ENCODE measurements at places on chromosomes 12 and 14.

DNA sequence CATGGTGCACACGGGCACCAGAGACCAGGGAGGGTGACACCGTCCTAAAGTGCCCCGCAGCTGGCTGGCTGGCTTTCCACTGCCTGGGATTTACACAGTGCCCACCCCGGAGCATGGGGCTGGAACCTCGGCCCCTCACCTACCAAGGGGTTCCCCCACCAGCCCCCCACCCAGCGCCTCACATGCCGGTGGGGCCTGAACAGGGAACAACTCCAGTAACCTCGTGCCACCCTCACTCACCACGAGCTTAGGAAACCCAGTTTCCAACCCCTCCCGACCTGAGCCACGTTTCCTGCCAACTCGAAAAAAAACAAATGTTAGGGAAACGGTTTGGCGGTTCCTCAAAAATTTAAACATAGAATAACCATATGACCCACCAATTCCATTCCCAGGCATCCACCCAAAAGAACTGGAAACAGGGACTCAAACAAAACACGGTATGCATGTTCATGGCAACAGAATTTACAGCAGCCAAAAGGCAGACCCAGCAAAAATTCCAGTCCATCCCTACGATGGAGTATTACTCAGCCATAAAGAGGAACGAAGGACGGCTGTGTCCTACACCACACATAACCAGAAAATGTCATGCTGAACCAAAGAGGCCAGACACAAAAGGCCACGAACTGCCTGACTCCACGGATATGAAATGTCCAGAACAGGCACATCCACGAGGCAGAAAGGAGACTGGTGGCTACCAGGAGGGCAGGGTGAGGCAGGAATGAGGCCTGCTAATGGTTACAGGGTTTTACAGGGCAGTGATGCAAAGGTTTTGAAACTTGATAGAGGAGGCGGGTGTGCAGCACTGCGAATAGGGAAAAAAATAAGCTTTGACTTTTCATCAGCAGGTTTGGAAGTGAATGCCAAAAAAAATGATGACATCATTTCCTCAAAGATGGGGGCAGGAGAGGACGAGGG is 68.9 kb downstream of the NCOR2 start:
- DNase-seq, result no peak

GRCh38 chr14:54662491-54663133 is 95.7 kb downstream of the SAMD4A start:
- DNase-seq, result no peak

DNA sequence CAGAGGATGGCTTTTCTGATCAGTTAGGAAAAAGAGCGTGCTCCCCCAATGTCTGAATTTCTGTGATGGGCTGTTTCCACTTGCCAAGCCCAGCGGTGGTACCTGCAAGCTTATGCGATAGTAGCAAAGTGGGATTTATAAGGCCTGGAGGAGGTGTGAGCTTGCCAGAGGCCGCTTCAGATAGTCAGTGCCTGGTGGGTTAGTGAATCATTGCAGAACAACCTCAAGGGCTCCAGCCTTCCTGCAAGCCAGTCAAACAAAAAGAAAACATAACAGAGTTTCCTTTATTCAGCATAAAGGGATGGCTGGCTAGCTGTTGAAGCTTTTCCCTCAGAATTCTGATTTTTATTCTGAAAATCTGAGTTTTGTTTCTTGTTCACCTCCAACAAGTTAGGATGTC is 7.6 kb upstream of the BMP4 start:
- no peak for DNase-seq

DNA sequence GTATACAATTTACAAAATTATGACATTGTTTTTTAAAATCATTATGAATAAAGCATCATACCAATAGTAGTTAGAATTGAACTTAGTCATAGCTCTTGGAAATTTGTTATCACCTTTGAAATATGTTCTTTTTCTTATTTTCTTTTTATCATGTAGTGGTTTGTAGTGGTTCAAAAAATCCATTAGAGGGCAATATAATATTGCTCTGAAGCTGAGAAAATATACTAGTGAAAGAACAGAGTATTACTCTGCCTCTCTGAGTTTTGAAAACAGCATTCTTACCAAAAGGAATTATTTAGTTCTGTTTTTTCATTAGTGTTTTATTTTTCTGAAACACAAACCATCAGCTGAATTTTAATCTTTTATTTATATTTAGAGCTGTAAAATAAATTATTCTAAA is 76.2 kb downstream of the PDZRN4 start:
- no peak for DNase-seq

GRCh38 chr12:459430-460258 is at the start of gene B4GALNT3:
Gene B4GALNT3 (plus strand): TSS chr12:459939. CDS start chr12:460377, 438 bp downstream.
- peak; percentile 35 for DNase-seq

GRCh38 chr14:37596790-37597472 is 1.5 kb downstream of the TTC6 start:
- no peak for DNase-seq

- no peak for DNase-seq
Measured at GRCh38 chr14:100215330-100215885, 23.5 kb upstream of the YY1 start.

DNA sequence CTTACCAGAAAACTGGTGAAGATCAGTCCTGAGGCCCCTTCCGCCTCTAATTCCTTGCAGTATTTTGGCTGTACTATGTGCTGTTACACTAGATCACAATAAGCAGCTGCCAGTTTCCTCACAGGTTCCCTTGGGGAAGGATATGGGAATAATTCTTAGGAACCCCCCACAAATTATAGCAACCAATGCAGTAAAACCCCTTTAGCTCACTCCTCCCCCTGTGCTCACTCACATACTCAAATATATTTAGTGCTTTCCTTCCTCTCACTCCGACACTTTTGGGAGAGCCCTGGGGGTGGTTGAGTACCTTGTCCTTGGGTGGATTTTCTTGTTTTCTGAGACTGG is 162.7 kb downstream of the ETV6 start:
- no peak for DNase-seq

DNA sequence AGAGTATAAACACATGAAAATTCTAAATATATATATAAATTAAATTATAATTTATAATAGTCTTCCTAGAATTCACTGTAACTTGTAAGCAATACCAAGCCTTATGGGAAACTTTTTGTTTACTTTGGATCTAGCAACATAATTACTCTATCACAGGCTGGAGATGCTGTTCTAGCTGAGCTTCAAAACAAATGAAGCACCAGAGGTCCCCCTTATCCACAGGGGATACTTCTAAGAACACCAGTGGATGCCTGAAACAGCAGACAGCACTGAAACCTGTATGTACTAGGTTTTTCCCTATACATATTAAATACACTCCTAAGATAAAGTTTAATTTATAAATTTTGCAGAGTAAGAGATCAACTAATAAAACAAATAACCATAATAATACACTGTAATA is 96.6 kb downstream of the CDK17 start:
- no peak for DNase-seq

DNA sequence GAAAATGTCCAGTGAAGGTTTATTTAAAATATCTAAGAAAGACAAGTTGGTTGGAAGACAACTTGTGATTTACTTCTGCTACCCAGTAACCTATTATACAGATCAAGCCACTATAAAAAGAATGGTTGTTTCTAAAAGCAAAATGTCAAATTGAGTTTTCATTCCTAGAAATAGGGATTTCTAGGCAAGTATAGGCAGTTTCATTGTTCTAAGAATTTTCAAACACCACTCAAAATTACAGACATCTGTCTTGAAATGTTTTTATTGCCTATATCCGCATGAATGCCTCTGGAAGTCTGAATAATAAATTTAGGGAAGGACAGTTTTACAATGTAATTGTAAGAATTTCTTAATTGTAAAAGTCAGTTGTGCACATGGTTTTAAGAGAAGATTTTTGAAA is 8.6 kb downstream of the YEATS4 start:
- no peak for DNase-seq

DNA sequence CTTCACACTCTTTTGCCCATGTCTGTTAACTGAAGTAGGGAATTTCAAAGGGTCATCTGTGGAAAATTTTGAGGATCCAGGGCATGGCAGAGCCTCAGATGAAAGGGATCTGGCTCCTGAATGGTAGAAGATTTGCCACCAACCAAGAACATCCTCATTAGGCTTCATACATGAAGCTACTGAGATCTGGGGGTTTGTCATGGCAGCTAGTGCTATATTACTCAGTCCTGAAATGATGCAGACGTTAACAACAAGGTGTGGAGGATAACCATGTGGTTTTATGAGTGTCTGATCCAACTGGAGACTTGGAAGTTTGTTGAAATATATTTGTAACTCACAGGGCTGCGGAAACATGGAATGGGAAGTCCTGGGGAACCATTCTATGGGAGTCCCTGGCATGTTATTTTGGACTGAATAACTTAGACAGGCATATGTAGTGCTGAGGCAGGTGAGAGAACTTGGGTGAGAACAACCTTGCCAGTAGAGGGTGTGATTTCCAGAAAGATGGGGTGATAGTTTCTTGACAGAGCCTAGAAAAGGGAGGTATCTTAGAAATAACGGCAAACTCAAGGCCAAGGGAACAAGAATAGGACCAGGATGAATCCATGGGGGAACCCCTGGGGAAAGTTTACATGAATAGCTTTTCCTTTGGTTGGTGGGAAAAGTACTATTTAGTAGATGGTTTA is 42.0 kb upstream of the C12orf75 start:
- DNase-seq, result no peak

DNA sequence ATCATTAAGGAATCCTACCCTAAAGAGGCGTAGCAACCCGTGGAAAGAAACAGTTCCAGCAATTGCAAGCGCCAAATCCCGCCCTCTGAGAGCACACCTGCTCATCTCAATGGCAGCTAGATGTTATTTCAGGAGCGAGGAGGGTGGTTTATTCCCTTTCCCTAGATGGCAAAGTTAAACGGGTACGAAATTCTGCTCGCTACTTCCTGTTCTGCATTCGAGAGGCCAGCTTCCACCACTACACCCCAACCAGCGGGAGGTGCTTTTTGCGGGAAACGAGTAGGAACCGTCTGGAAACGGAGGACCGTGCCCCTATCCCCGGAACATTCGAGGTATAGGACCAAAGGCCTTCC is 536 bp downstream of the VPS29 start:
- DNase-seq, result no peak

DNA sequence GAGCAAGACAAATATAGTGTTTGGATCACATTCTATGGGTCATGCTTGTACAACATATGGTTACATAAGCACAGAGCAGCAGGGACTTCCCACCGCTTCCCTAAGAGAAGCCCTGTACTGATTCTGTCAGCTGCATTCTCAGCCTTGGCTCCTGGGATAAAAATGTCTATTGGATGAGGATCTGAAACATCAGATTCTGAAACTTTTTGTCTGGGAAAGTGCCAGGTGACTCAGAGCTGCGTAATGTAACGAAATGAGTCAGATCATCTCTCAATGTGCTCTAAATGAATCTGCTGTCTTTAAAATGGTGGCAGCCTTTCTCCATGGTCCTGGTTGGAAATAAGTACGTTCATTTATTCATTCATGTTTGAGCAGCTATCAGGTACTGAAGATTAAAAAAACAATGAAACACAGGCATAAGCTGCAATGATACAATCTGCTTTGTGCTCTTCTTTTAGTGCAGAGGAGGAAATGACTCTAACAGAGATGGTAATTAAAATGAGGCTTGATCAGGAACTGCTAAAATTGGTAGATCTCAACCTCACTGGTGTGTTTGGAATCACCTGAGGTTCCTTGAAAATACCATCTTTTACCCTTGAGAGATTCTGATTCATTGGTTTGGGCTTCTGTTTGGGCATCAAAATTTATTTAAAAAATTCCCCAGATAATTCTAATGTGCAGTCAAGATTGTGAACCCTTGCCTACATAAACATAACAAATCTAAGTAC is 99.1 kb upstream of the NAP1L1 start:
- peak; percentile 39 for DNase-seq

GRCh38 chr12:70847871-70848270 is 72.7 kb downstream of the PTPRR start:
- DNase-seq, result no peak

DNA sequence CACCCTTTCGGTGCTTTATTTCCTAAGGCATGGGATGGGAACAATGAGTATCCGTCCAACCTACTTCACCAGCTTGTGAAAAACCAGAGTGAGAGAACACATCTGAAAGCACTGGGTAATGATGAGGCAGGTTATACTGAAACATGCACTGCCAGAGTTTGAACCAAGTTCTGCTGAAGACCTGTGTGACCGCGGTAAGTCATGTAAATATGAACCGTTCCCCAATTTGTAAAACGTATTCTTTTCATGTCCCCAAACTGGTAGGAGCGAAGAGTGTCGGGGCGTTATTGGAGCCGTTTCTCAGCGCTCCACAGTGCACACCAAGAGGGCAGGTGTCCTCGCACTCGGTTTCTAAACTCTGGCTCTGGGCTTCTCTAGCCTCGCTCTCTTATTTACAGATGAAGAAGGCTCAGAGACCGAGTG is 788 bp upstream of the NGDN start:
- no peak for DNase-seq

DNA sequence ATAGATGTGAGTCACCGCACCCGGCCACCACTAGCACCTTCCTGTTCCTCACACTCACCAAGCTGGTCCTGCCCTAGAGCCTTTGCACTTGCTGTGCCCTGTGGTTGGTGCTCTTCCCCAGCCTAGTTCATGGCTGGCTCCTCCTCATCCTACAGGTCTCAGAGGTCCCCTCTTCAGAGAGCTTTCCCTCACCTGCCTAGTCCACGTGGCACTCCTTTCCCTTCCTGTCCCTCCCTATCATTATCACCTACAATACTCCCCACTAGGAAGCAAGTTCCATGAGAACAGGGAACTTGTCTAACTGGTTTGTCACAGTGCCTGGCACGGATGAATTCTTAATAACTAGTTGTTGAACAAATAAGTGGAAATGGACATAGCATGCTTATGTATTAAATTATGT is 24.0 kb upstream of the TMED10 start:
- no peak for DNase-seq

DNA sequence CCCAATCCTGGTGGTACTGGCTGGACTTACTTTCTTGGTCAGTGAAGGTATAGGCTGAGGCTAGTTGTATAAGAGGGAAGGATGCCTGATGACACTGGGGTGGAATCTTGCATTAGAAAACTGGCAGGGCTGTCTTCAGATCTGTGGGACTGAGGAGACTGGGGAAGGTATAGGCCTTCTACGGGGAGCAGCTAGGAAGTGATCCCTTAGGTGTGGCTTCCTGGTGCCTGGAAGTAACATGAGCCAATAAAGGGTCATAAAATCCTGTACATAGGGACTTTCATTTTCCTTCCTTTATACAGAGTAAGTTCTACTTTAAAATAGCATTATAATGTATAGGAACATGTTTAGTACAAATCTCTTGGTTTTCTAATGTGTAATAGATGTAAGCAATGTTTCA is 716.8 kb downstream of the LRFN5 start:
- DNase-seq, result no peak

DNA sequence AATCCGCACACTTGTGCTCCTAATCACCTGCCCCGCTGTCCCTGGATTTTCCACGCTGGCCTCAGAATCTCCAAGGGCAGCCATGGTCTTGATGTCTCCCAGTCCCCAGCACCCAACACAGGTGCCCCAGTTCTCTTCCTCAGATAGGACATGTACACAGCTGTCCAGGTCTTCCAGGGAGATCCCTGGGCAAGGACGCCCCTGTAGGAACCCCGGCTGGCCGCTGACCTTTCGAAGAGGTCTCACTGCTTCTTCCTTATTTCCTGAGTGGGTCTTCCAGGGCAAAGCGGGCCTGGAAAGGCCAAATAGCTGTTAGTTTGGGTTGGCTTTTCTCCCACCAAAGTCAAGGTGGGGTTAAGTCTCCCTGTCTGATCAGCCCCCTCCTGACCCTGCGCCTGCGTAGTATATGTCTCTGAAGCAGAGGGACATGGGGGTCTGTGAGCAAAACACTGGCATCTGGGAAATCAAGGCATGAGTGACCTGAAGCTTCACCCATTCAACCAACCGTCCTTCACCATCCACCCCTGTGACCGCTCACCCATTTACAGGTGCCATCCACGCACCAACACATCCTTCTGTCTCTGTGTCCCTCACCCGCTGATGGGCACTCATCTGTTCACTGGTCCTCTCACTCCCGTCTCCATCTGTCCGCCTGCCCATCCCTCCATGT is 4.6 kb downstream of the BEGAIN start:
- DNase-seq, result peak; percentile 11
